ENCODE measurements at places on chromosomes 3 and 15. TPM values are rescaled to one million over a fixed set of nuclear protein-coding genes. Genes with fewer than 3 reads are reported as not detected.

The CHAC1 gene
- 1.4 TPM for total RNA-seq

The C3orf20 gene
- not detected for total RNA-seq

The FOXL2NB gene
- total RNA-seq, result not detected

- no peak overlapping the region for H3K4me3 ChIP-seq
- no peak overlapping the region for H3K27ac ChIP-seq
- no peaks in the 10 kb centered on the region for H3K36me3 ChIP-seq
- no peaks in the 10 kb centered on the region for H3K4me1 ChIP-seq
- no peaks in the 10 kb centered on the region for H3K27me3 ChIP-seq
- no peak for DNase-seq
These were observed 79.5 kb downstream of the KBTBD8 start for GRCh38 chr3:67077656-67078055.

The BDH1 gene
- 198 TPM for total RNA-seq
